ENCODE measurements at places on chromosomes 4 and X.

DNA sequence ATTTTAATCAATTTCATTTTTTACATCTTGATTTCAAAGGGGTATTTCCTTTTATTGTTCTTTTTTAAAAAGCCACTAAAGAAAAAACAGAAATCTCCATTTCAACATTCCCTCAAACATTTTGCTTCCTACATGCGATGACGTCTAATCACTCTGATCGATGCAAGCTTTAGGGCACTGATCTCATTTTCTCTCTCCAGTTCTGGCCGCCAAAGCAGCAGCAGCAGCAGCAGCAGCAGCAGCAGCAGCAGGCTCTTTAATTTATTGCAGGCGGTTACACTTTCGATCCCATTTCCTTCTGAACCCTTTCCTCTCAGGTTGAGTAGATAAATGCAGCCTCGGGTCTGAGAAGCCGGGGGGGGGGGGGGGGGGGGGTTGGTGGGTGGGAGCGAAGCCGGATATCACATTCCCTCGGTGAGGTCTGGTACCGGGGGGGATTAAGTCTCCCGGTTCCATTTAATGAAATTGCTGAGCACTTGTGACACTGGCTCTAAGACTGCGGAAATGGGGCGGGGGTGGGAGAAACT is 3.4 kb upstream of the PCDH7 start:
- DNase-seq: no peak

- DNase-seq: no peak
Measured at GRCh38 chr4:189802884-189803283, 137.8 kb upstream of the FRG1 start.

DNA sequence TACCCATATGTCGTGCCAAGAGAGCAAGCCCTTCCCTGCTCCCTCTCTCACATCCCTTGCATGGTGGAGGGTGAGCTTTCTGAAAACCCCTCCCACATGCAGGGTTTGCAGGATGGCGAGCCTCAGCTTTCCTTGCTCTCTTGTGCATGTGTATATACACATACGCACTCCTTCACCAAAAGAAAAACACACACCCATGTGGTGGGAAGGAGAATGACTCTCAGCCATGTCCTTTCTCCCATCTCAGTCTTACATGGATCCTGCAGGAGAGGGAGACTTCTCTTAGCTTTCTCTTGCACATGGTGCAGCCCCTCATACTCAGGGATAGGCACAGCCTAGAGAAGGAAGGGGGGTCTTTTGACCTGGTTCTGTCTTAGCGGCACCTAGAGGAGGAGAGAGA is 81.1 kb downstream of the CLCN5 start:
- no peak for DNase-seq

DNA sequence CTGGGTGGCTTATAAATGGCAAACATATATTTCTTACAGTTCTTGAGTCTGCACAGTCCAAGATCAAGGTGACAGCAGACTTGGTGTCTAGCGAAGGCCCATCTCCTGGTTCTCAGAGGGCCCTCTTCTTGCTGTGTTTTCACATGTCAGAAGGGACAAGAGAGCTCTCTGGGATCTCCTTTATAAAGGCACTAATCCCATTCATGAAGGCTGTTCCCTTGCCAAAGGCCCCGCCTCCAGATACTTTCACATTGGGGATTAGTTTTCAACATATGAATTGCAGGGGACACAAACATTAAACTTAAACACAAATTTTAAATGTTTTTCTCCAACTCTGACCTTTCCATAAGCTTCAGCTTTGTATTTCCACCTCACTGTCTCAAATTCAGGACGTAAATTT is 1135.0 kb upstream of the TENM3 start:
- no peak for DNase-seq

DNA sequence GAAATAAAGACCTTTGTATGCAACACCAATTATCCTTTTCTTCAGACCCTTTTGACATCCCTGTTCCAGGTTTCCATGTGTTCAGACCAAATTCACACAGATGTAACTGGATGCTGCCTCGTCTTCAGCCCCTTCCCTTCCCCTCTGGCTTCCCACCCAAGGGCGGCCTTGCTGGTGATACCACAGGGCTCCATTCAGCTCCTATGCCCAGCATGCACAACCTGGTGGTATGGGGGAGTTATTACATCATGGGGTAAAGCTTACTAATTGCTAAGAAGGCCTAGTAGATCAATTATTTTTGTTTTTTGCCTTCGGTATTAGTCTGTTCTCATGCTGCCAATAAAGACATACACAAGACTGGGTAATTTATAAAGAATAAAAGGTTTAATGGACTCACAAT is 317.0 kb upstream of the CXXC4 start:
- DNase-seq: no peak

Data from DMS 273 treated with DMSO at 0.1 percent for 48 hours (cell line).